ENCODE measurements at places on chromosomes 6 and 20.

- no peak for DNase-seq
Measured at GRCh38 chr20:58019027-58019849, 209.2 kb downstream of the ANKRD60 start.

DNA sequence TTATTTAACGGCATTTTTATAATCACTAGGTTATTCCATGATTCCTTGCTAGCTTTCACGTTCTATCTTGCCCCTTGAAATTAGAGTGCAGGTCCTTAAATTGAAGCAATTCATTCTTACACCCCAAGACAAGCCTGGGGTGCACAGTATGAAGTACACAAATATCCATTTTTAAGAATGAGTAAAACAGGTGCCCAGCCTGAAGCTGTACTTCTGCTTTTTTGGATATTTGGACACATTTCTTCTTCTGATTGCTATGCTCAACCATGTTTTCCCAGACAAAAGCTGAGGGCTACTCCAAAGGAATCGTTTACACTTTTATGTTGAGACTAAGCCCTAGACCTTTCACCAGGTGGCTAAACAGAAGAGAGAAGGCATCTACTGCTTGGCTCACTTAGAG, 7.9 kb upstream of the TAGAP start:
- no peak for DNase-seq

- no peak for DNase-seq
Measured at GRCh38 chr6:111745186-111745585, 128.1 kb downstream of the FYN start.

GRCh38 chr20:46035713-46036112, 6.7 kb downstream of the SLC12A5 start:
- no peak for DNase-seq

DNA sequence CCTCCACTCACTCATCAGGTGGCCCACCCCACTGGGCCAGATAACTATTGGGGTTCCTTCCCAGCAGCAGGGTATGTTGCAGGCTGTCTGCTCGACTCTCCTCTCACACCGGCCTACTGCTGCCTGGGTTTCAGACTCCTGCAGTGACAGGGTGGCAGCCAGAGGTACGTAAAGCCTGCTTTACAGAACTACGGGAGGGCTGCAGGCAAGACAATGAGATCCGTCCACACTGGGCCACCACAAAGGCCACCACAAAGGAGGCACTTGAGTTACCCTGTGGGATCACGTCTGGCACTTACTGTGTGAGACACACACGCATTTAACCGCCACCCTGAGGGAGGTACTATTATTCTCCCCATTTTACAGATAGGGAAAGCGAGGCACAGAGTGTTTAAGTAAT, 78.5 kb downstream of the NFATC2 start:
- DNase-seq, result no peak

GRCh38 chr6:11575408-11576033, 38.0 kb downstream of the TMEM170B start:
- peak; percentile 76 for DNase-seq

GRCh38 chr6:75204959-75205775, 686 bp downstream of the COL12A1 start:
- no peak for DNase-seq

- no peak for DNase-seq
Measured at GRCh38 chr6:154891901-154892300, 103.2 kb upstream of the TIAM2 start.

Data from NCI-H2029 (cell line).